NCI-H460 (cell line): ENCODE measurements at places on chromosomes 11 and 22. TPM values are rescaled to one million over a fixed set of nuclear protein-coding genes. Genes with fewer than 3 reads are reported as not detected.

MPPED2 gene
- total RNA-seq: not detected in 2 replicates

GRCh38 chr22:49100773-49101172 is 726.9 kb downstream of the BRD1 start:
- no peak for DNase-seq

E2F8 gene
- total RNA-seq: 1.2 TPM in 2 replicates

DNA sequence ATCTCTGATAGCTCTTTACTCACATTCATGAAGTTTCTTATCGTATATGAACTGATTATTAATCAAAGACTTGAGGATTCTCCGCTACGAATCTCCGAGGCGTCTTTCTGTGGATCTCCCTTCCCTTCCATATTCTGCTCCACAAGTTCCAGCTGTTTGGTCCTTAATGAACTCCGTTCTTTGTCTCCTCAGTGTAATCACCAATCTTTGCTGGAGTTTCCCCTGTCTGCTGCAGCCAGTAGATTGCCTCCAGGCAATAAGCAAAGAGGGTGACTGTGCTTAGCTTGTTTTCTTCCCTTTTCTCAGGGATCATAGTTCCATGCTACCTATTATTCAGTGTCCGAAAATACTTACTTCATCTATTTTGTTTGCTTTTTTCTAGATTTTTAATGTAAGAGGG is 169.6 kb upstream of the FOLH1 start:
- DNase-seq: no peak

KLHDC7B gene
- total RNA-seq: 1.6 and 2.1 TPM in 2 replicates

- no peak for DNase-seq
These were observed 21.4 kb upstream of the TUB start for GRCh38 chr11:8059571-8060011.

DNA sequence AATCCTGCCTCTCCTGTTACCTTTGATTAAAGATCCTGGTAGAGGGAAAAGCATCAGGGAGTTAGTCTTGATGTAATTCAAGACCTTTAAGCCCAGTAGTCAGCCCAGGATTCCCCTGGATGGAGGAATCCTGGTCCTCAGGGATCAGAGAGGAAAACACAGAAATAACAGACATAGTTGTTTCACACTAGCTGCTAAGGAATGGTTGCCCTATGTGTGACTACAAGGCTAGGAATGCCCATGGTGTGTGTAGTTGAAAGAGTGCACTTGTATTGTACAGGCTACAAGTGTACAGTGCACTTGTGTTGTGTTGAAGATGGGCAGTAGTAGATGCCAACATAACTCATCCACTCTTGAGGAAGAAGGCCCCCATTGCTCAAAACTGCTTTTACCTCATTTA is 226.8 kb downstream of the AASDHPPT start:
- no peak for DNase-seq

GRCh38 chr11:78045851-78046485 is 17.7 kb upstream of the THRSP start:
- peak; percentile 35 for DNase-seq

ASPHD2 gene
- total RNA-seq: 0.49 and 0.77 TPM in 2 replicates

NEFH gene
- 0.02 TPM in 1 of 2 replicates, not detected in the other for total RNA-seq

- DNase-seq: no peak
These were observed 148.3 kb downstream of the CEP164 start for GRCh38 chr11:117475716-117476530.

DNA sequence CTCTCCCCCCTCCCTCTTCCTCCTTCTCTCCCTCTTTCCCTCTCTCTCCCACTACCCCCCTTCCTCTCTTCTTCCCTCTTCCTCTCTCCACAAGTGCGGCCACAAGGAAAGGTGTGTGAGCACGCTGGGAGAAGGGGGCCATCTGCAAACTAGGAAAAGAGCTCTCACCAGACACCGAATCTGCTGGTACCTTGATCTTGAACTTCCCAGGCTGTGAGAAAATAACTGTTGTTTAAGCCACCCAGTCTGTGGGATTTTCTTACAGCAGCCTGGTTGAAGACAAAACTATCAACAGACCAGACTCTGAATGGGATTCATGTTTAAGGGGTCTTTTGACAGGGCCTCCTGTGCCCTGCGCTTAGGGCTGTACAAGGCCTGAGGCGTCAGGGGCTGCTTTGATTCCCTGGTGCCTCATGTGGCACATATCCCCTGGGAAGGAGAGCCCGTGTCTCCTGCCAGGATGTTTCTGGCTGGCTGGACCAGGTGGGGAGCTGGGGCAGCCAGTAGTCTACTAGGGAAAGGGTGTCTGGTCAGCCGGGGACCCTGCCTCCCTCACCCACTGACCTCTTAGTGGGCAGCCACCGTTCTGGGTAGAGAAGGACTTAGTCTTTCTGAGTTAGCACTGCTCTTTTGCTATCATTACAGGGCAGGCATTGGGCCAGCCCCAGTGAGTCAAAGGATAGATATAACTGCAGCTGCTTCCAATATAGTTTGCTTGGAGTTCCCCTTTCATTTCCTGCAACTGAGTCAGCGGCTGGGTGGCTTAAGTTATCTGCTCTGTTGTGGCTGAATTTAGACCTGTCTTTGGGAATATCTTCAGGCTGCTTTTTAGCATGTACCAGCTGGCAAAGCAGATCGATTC is 6.2 kb downstream of the PANX1 start:
- DNase-seq: no peak

CCDC15 gene
- total RNA-seq: 1.8 and 2.3 TPM in 2 replicates

DNA sequence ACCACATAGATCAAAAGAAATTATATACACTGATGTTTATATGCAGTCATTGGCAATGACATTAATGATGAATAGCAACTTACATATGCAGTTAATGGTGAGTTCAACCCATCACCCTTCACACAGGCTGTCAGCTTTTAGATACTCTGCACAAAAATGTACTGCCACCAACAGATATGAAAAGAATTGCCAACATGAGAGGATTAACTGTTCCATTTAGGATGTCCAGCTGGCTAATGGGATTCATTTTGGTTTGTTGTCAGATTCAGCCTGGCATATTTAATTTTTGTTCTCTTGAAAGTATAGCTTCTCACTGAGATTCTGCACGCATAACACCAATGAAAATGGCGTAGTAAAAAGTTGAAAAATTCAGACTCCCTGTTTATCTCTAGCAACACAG is 554.0 kb upstream of the ARHGAP42 start:
- no peak for DNase-seq

HSPB2 gene
- not detected in 2 replicates for total RNA-seq

DNA sequence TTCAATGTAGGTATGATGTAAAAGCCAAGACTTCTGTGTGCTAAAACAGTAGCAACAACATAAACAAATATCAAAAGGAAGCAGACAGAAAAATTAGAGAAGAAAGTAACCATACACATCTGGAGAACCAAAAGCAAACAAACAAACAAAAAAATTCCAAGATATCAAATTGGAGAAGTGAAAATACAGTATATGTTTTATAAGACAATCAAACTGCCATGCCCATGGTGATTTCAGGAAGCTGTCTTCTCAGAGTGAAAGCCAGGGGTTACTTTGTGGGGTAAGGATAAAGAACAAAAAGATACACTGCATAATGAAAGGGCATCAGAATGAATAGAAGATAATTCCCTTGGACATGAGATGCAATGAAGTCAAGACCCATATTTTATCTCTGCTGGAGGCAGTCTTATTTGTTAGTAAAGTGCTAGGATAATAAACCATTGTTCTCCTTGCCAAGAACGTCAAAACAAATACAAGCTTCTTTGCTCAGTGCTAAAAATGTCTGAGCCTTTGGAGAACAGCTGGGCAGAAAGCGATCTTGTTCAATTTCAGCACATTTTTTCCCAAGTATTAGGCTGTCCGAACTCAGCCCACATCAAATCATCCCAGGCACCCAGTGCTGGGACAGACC is 38.1 kb upstream of the LDLRAD3 start:
- no peak for DNase-seq

ACRV1 gene
- not detected in 2 replicates for total RNA-seq

OR4S2 gene
- not detected in 2 replicates for total RNA-seq

GRCh38 chr22:46575911-46576555 is 38.6 kb upstream of the CELSR1 start:
- DNase-seq: no peak

GRCh38 chr11:115660030-115660805 is 156.0 kb upstream of the CADM1 start:
- DNase-seq: no peak

TBC1D22A gene
- total RNA-seq: 8.2 and 8.7 TPM in 2 replicates

DNA sequence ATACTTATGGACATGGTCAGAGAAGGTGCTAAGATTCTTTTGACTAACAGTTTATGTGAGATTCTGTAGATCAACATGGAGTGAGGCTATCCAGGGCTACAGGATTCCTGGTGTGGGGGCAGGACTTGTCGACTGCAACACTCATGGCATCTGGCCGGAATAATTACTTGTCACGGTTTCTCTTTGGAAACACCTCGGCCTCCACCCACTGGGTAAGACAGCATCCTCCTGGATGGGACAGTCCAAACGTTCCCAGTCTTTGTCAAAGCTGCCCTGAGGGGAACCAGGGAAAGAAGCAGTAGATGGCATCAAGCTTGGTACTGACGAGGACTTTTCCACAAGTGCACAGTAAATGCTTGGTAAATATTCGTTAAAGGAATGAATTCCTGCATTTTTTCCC is 762.8 kb downstream of the BRD1 start:
- no peak for DNase-seq

OR52N1 gene
- not detected in 2 replicates for total RNA-seq

GRCh38 chr11:108938604-108939003 is 273.7 kb downstream of the DDX10 start:
- no peak for DNase-seq

DNA sequence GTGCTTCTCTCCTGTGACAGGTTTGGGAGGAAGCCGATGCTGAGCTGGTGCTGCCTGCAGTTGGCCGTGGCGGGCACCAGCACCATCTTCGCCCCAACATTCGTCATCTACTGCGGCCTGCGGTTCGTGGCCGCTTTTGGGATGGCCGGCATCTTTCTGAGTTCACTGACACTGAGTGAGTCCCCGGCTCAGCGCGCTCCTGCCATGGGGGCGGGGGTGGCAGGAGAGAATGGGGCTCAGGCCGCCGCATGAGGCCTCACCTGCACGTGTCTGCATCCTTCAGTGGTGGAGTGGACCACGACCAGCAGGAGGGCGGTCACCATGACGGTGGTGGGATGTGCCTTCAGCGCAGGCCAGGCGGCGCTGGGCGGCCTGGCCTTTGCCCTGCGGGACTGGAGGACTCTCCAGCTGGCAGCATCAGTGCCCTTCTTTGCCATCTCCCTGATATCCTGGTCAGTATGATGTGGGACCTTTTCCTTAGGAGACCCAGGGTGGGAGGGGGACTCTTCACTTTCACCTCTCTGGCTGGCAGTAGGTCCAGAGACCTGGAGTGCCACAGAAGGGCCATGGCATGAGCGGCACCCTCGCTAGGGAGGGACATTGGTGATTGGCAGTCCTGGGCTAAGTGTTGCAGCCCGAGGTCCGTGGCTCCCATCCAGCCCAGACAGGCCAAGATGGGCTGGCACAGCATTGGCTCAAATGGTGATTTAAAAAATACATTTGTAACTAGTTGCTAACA is 28.9 kb upstream of the SLC22A12 start:
- no peak for DNase-seq

KCNJ5 gene
- not detected in 2 replicates for total RNA-seq

GRCh38 chr11:60803273-60803936 is 18.3 kb downstream of the MS4A10 start:
- no peak for DNase-seq

DNA sequence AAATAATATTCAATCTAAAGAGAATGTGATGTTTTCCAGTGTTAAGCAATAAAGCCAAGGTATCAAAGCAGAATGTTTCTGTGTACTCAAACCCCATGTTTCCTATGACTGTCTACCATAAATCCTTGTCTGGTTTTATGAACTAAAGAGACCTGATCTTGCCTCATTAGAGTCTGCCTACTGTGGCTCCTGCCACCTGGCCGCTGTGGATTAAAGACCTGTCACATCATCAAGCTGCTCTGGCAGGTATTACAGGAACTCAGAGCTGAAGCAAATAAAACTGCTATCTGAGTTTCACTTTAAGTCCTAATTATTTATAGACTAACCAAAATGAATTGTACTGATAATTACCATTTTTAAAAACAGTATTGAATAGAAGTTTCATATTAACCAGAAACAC is 207.8 kb upstream of the CCDC90B start:
- no peak for DNase-seq

DNA sequence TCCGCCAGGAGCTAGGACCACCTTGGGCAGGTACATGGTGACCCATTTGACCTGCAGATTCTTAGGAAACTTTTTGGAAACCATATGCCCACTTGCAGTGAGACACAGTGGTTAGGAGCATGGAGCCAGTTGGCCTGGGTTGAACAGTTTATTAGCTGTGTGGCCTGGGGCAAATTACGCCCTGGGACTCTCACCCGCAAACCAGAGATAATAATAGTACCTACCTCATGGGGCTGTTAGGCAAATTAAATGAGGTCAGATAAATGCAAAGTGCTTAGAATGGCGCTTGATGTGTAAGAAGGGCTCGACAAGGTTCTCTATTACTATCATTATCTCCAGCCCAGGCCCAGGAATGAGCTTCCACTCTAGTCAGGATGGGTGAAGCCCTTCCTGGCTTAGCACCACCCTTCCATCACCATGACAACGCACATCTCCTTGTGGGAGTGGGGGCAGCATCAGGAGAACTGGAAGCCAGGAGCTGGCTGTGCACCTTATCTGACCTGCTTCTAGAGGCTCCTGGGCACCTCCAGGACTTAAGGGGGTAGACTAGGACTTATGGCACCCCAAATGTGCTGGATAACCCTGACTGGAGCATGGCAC is 5.1 kb downstream of the SYT12 start:
- DNase-seq: no peak

GRCh38 chr11:118295199-118295598 is 9.3 kb upstream of the CD3E start:
- DNase-seq: no peak

- DNase-seq: no peak
These were observed 18.5 kb upstream of the MPZL2 start for GRCh38 chr11:118282606-118283005.
